ENCODE measurements at places on chromosomes 16 and 17. TPM values are rescaled to one million over a fixed set of nuclear protein-coding genes. Genes with fewer than 3 reads are reported as not detected.

CLEC10A gene
- not detected for total RNA-seq

RNF40 gene
- 114 TPM for total RNA-seq

ITGB4 gene
- total RNA-seq, result 100 TPM

GRCh38 chr16:81748476-81749198, 30.5 kb upstream of the PLCG2 start:
- no peak for DNase-seq

DNA sequence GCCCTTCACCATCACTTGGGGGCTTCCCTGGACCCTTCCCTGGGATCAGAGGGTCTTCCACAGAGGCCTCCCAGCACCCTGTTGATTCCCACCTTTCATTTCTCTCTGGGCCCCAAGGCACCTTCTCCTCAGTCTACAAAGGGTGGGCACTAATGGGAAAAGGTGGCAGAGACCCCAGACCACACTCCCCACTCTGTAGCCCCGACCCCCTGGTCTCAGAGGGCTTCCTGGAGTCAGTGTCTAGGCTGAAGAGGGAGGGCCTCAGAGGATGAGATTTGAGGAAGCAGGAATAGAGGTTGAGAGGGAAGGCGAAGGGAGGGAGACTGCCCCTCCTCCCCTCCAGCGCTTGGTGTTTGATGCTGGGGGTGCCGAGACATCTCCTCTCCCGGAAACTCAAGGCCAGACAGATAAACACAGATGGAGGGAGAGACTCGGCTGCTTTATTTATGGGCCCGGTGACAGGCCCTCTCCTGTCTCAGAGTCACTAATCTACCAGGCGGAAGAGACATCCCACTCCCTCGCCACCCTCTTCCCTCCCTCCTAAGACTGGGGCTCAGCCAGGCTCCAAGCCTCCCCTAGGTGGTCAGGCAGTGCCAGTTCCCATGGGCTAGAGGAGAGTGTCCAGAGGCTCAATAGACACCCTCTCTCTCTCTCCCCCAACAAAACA, 18.5 kb upstream of the SP2 start:
- no peak for DNase-seq
